ENCODE measurements at places on chromosomes 12 and 14.

- no peak for DNase-seq
Observed at GRCh38 chr12:19215115-19215514, 85.6 kb downstream of the PLEKHA5 start.

DNA sequence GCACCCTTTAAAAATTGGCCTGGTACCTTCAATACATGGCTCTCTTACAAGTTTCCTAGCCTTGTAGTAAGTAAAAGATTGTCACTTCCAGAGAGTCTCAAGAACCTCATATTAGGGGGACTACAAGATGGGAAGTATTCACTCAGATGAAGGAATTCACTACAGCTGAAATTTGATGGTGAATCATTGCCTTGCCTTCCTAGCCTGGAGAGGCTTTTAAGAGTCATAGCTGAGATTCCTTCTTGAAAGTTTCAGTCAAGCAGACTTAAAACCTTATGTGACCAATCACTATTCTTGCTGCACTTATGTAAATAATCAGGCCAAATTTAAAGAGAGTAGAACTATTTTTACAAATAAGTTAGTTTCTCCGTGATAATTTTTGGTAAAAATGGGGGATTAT lies 451.6 kb downstream of the TRHDE start:
- DNase-seq = no peak

DNA sequence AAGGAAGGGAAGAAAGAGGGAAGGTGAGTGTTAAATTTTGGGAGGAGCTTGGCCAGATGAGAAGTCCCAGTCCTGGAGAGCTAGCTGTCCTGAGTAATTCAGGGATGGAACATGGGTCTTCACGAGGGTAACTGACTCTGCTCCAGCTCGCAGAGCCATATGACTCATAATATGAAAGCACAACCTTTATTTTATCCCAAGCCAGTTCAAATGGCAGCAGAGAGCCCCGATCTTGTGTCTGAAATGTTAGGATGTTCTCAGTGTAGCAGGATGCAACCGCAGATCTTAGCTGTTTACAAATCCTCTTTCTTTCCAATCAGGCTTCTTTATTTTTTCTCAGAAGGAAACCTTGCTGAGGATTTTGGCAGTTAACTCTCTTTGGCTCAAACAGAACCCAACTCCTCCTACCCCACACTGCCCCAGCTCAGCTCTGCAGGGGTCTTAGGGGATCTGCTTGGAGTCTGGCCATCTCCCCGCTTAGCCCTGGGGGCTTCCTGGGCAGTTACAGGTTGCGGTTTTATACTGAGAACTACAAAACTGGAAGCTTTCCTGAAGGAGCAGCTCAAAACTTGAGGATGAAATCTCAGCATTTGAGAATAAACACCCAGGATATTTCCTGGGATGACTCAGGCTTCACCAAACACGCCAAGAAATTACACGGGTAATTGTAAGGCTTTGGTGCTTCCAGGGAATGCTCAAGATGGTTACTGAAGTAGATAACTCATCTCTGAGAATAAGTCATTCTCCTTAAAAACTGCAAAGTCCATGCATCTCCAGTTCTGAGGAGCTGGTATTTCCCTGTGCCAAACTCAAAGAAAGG lies 92.5 kb downstream of the VCPKMT start:
- no peak for DNase-seq

DNA sequence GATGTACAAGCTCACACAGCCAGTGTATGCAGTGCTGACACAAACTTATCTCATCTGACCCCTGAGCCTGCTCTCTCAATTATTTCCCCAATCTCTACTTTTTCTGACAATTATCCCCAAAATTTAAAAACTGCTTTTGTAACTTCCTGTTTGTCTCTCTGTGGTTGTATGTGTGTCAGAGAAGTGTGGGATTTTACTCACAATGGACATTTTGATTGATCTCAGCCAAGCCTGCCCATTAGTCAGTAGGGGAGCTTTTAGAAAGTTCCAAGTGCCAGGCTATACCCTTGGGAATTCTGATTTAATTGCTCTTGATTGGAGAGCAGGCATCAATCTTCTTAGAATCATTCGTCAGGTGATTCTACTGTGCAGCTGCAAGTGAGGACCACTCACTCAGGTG lies 64.9 kb upstream of the LMNTD1 start:
- DNase-seq = no peak

DNA sequence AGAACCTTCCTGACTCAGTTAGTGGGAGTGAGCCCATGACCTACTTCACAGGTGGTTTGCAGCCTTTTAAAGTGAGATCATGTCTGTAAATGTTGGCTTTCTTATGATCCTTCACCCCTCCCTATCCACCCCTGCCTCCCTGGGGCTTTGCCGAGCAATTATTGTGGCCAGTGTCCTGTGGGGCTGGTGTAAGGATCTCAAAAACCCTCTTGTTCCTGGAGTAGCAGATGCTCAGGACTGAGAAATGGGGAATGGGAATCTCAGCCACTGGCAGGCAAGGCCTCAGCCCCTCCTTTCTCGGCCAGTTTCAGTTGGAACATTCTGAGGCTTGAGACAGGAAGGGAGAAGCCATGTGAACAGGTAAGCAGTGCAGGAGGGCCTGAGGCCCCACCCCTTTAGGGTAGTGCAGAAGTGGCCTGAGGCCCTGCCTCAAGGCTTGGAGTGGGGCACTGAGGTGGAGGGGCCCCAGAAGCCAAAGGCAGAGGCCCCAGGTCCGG lies 53.8 kb downstream of the PLEKHG3 start:
- no peak for DNase-seq

DNA sequence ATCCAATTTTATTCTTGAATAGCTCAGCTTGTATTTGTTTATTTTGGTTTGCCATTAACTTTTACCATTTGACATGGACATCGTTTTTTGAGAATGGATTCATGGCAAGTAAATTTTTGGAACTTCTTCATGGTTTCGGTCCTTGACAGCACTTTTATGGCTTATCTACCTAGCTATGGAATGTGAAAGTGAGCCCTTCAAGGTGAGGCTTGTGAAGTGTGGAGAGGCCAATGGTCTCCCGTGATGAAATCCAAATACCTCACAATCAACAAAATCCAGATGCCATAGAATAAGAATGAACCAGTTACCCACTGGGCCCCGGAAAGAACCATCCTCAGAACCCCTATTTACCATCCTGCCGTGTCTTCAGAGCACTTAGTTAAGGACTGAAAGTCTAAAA lies 978.8 kb downstream of the FSCB start:
- no peak for DNase-seq

GRCh38 chr14:62301080-62301479 lies 538.9 kb downstream of the SNAPC1 start:
- no peak for DNase-seq

DNA sequence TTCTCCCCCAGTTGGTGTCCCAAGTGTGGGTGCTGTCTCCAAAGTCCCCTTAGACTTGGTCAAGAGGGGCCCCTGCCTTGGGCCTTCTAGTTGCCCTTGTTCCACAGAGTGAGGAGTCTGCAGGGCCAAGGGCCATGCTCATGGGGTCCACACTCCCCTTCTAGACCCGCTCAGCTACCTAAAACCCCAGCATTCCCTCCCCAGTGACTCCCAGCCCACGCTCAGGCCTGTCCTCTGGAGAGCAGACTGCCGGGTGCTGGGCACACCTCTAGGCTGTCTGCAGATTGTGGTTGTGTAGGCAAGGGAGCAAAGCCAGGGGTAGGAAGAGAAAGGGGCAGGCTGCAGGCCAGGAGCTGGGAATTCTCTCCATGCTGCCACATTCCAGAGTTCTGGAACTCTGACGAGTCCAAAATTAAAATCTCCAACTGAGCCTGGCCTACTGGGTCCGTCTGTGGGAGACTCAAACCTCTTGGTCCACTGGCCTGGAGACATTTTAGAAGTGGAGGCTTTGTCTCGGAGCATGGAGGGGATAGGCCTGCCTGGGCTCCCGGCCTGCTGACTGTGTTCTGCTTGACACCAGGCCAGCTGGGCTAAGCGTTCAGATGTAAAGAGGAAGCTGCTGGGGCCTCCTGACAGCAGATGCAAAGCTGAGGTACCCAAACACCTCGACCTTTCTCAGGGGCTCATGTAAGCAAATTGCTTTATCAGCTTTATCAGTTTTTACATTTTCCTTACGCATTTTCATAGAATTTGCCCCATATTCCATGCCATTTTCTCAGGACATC lies 13.7 kb upstream of the KRT5 start:
- no peak for DNase-seq

- DNase-seq = no peak
Observed at GRCh38 chr12:76891609-76892008, 12.8 kb upstream of the CSRP2 start.

GRCh38 chr12:24698972-24699371 lies 249.9 kb downstream of the BCAT1 start:
- no peak for DNase-seq

DNA sequence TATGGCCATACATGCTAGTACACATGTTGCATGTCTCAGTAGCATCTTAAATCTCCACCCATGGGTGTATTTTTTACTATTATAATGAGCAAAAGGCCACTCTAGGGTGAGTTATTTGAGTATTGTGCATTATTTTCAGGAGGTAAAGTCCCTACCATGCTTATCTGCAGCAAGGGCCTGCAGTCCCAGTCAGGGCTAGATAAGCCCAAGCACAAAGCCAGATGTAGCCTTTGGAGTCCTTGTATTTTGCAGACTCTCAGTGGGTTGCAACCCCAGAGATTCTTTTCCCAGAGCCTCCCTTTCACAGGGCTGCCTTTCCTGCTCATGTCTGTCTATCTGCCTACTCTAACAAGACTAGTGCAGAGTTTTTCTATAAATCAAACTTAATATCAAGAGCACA lies 295.3 kb downstream of the IPO8 start:
- DNase-seq = no peak

DNA sequence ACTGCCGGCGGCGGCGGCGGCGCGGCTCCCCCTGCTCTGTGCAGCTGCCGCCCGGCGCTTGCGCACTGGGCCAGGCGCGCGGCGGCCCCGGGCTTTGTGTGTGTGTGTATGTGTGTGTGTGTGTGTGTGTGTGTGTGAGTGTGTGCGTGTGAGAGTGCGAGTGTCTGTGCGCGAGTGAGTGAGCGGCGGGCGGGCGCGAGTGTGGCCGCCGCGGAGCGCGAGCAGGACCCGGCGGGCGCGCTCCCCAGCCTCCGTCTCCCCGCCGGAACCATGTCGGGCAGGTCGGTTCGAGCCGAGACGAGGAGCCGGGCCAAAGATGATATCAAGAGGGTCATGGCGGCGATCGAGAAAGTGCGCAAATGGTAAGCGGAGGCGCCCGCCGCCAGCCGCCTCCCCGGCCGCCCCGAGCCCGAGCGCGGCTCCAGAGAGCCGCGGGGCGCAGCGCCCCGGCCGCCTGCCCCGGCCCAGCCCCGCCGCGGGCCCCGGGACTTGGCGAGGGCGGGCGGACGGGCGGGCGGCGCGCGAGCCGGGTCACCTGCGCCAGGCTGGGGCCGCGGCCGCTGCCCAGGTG lies at the start of gene BCL7A:
Gene BCL7A, plus strand, starts transcription at position 63 of the 571 bp plus-strand sequence. Its CDS starts 208 bp downstream, at position 271.
- peak; percentile 45 for DNase-seq

DNA sequence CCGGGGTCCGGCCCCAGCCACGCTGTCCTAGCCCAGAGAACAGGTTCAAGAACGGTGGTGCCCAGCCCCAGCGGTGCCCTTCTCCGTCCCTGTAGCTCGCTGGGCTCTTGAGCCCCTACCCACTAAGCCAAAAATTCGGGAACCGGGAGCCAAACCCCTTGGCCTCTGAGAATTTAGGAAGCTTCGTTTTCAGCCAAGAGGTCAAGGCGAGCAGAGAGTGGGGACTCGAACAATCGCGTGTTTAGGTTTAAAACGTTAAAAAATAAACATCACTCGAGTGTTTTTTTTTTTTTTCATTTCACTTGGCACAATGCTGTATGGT lies 6.2 kb downstream of the SIX1 start:
- no peak for DNase-seq

GRCh38 chr14:39991041-39991440 lies 558.8 kb upstream of the FBXO33 start:
- DNase-seq = no peak

- DNase-seq = no peak
Observed at GRCh38 chr14:35499180-35499579, 34.8 kb upstream of the INSM2 start.

DNA sequence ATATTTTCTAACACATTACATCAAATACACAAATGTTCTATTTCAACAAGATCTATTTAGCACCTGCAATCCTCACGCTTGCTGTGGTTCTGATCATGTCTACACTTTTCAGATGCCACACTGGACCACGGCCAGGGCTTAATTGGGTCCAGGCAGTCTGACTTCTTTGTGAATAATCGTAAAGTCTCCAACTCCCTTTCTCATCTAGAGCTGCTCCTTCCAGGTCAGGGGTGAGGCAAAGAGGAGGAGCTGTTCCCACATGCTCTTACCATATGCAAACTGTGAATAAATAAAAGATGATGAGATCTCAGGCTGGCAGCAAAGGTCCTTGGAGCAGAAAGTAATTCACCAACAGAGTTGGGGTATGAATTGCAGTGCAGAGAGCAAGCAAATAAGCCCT lies 316.6 kb downstream of the GLT1D1 start:
- no peak for DNase-seq

- no peak for DNase-seq
Observed at GRCh38 chr14:74913986-74914573, 9.0 kb downstream of the RPS6KL1 start.

- no peak for DNase-seq
Observed at GRCh38 chr14:33709711-33710110, 241.2 kb downstream of the EGLN3 start.

DNA sequence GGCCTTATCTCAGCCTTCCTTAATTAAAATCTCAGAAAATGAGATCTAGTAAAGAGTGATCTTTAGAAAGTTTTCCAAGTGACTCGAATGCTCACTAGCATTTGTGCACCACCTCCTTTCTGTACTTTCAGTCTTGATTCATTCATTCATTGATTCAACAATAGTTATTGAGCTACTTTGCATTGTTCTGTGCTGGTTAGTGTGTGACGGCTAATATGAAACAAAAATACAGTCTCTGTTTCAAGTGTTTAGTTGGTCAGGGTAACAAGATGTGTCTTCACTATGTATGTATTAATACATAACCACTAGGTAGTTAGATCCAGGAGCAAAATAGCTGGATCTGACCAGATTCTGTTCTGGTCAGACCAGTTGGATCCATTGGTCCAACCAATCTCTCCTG lies 100.9 kb downstream of the FAR2 start:
- DNase-seq = no peak

DNA sequence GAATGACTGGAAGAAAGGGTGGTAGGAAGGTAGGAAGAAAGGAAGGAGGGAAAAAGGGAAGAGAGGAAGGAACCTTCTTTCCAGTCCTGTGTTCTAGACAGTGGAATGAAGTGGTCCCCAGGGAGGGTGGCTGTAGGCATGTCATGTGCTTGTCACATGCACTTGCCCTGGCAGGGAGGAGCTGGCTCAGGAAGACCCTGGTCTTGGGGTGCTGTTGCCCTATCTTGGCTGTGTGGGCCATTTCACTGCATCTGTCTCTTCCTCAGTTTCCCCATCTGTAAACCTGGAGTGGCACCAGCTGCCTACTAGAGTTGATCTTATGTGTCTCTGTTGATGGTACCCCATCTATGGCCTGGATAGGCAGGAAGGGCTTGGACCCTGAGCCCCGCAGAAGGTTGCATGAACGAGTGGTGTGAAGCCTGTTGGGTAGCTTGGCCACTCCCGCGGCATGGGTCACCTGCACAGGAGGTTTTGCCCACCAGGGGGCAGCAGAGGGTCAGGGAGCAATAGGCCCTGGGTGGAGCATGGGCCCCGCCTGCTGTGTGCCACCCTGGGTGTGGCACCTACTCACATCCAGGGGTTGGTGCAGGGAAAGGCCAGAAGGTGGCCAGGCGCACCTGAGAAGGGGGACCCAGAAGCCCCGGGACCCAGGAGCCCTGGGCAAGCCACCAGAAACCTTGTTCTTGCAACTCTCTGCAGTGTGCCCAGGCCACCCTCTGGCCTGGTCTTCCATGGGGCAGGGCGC lies 25.1 kb downstream of the MEG3 start:
- DNase-seq = peak; percentile 73

GRCh38 chr12:76957301-76957700 lies 78.5 kb upstream of the CSRP2 start:
- DNase-seq = no peak

Measured in stimulated activated CD4-positive, alpha-beta T cell treated with anti-CD3 and anti-CD28 coated beads, Interleukin-1b, Interleukin-23, amount 100 ng/mL, for 1 hour (primary cell).